ENCODE measurements at places on chromosomes 7 and 10.

DNA sequence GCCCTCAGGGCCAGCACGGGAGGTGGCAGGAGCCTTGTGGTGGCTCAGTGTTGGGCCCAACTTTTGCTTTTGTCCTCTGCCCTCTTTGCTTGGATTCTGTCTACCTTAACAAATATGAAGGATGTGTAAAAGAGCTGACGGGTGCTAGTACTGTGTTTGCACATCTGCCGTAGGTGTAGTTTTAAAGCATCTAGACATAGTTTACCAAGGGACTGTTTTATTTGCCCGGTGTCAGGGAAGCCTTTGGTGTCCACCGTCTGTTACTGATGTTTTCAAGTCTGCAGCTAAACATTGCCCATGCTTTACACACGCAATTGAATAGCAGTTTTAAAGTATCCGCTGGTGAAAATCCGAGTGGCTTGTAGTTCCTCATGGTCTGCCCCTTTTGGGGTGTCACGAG lies 87.8 kb downstream of the DYNC2I1 start:
- DNase-seq, result no peak

DNA sequence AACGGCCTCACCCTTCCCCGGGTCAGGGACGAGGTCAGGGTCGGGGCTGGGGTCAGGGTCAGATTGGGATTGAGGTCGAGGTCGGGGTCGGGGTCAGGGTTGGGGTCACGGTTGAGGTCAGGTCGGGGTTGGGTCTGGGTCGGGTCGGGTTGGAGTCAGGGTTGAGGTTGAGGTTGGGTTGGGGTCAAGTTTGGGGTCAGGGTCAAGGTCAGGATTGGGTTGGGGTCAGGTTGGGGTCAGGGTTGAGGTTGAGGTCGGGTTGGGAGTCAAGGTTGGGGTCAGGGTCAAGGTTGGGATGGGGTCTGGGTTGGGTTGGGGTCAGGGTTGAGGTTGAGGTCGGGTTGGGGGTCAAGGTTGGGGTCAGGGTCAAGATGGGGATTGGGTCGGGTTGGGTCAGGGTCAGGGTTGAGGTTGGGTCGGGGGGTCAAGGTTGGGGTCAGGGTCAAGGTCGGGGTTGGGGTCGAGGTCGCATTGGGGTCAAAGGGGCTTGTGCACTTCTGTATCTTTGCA lies 131.4 kb downstream of the VIPR2 start:
- DNase-seq, result no peak

- no peak for DNase-seq
Measured at GRCh38 chr10:1602037-1602484, 135.3 kb downstream of the ADARB2 start.

- no peak for DNase-seq
Measured at GRCh38 chr7:158453663-158454062, 134.0 kb downstream of the PTPRN2 start.

DNA sequence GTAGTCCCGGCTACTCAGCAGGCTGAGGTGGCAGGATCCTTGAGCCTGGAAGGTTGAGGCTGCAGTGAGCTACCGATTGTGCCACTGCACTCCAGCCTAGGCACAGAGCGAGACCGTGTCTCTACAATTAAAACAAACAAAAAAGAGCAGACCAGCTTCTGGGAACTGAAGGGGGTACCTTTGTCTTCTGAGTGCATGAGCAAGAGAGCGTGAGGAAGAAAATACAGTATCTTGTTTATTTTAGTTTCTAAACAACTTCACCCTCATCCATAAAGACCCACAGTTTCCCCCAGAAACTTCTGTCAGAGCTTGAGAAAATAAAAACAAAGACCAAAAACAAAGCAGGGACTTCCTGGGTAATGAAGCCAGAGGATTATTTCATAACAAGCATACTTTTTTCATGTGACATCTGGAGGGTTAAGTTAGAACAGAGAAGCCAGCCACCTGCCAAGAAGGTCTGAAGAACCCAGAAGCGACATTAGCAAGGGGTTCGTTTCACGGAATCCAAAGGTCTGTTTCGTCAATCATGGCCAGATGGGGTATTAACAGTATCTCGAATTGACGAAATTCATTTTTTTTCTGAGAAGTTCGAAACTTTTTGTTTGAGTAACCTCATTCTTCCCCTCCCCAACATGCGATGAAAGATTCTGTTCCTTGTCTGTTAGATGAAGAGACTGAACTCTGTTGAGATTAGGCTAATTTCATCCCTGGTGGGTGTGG lies 10.2 kb upstream of the IL2RA start:
- no peak for DNase-seq

GRCh38 chr7:86282014-86282682 lies 361.6 kb upstream of the GRM3 start:
- no peak for DNase-seq

DNA sequence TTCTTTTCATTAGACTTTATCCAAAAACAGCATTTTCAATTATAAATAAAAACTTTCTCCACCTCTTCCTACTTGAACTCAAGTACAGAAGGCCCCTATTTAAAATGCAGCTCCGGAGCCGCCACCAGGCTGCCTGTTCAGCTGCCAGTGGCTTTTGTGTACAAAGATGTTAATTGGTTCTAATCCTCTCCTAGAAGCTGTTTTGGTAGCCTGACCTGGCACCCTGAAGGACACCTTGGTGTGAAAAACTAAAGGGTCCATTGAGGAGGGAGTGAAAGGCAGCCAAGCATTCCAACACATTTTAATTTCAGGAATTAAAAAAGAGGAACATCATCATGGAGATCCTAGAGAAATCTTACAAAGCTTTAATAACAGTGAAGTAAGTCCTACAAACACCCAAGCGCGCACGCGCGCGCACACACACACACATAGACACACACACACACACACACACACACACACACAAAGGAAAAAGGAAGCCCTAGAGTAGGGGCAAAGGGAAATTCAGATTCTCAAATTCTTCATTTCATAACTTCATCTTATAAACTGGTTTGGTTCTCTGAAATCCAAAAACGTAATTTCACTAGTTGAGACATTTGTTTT lies 41.4 kb downstream of the VAX1 start:
- DNase-seq, result no peak

GRCh38 chr7:17292843-17293242 lies 5.6 kb upstream of the AHR start:
- no peak for DNase-seq

DNA sequence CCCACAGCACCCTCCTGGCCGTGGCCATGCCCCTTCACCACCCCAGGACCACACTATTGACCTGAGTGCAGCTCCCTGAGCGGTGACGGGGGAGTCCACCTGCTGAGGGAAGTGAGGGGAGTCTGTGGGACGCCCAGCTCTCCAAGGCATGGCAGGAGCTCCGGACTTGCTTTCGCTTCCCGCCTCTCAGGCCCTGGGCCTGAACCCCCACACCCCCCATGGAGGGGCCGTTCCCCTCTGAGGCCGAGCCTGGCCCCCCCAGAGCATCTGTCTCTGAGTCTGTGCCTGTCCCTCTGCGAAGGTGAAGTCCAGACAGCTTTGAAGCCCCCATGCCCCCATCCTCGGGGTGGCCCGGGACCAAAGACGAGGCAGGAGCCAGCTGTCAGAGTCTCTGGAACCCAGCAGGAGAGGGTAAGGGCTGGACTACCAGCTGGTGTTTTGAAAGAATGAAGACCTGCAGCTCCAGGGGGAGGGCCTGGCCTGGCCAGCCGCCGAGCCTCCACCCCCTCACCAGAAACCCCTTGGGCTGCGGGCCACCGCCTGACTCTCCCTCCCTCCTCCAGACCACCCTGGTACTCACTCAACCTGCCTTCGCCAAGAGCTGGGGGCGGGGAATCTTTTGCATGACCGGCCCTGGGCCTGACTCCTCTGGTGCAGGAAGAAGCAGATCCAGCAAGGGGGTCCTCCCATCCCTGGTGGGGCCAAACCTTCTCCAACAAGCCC lies 114.0 kb downstream of the PDGFA start:
- no peak for DNase-seq

DNA sequence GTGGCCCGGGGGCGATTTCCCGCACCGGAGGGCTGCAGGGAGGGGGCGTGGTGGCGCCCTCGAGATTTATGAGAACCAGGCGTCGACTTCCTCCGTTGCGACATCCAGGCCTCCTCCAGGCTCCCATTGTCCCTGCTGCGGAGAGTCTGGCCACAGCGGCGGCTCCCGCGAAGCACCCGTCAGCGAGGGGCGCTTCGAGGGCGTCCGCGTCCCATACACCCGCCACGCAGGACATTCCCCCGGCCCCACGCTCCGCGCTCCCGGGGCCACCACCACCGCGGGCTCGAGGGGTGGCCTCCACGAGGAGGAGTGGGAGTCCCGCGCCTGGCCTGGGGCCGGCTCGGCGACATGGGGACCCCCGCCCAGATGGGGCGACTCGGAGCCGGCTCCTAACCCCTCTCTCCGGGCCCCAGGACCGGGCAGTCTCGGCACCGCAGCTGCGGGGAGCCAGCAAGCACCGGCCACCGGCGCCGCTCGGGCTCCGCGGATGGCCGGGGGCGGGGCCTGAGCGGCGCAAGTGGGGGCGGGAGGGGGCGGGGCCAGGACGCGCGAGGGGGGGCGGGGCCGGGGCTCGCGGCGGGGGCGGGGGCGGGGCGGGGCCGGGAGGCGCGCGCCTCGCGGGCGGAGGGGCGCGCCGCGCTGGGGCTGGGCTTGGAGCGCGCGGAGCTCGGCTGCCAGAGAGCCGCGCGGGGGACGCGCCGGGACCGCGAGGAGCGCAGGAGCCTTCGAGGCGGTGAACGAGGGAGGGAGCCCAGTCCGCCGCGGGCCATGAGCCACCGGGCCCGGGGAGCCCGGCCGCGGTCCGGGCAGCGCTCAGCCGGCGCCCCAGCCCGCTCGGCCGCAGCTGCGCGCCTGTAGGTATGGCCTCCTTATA lies at the start of gene SH2B2:
TSS of gene SH2B2 (plus strand) at position 632 of the 874 bp plus-strand sequence. CDS start 13,683 bp downstream, outside the sequence.
- DNase-seq, result no peak

DNA sequence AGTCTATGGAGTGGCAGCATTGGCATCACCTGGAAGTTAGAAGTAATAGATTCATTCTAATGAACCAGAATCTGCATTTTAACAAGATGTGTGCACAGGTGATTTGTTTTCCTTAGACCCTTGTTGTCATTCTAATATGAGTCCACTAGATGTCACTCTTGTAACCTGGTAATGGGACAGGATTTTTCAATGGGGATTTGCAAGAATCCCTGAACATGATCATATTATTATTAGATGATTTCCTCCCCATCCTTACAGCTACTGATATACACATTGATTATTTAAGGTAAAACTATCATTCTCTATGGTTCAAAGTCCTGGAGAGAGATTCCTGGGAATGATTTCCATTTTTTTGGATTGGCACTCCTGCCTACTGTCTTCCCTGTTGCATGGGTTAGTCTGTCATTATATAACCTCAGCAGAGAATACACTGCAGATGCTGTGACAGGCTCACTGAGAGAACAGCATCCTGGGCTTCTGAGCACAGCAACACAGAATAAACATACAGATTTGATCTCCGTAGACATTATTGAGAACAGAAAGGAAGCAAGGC lies 194.9 kb downstream of the SUGCT start:
- peak; percentile 53 for DNase-seq

DNA sequence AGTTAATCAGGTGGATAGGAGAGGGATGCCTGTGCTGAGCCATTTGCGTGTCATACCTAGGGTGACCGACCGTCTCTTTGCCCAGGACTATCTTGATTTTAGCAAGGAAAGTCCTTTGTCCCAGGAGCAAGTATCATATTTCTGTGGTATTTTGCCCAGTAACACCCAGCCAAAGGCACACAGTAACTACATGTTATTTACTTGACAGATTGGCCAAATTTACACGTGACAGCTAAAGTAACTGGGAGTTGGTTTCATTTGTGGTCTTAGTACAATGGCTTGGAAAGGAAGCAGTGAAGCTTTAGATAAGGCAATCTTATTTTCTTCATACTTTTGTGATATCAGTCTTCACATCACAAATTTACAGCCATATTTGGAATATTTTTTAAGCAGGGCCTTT lies 142.1 kb downstream of the JCAD start:
- DNase-seq, result peak; percentile 45

- no peak for DNase-seq
Measured at GRCh38 chr10:78284381-78284780, 250.7 kb downstream of the RPS24 start.

DNA sequence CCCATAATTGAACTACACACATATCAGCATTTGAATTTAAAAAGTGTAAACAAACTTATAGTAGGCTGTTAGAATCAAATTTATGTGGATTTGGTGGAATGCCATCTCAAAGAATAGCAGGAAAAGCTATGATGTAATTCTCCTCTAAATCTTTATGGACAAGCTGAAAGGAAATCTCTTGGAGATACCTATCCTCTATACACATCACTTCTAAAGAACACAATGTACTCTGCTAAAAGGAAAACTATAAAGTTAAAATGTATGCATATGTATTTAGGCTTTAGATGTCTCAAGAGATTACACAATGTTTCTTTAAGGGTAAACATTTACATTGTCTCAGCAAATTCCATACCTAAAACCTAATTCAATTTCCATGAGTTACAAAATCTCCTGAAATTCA lies 323.3 kb downstream of the CRPPA start:
- no peak for DNase-seq

- DNase-seq, result peak; percentile 12
Measured at GRCh38 chr10:43197834-43198681, 59.8 kb downstream of the CSGALNACT2 start.

GRCh38 chr10:69839696-69840345 lies 38.1 kb downstream of the COL13A1 start:
- DNase-seq, result no peak

DNA sequence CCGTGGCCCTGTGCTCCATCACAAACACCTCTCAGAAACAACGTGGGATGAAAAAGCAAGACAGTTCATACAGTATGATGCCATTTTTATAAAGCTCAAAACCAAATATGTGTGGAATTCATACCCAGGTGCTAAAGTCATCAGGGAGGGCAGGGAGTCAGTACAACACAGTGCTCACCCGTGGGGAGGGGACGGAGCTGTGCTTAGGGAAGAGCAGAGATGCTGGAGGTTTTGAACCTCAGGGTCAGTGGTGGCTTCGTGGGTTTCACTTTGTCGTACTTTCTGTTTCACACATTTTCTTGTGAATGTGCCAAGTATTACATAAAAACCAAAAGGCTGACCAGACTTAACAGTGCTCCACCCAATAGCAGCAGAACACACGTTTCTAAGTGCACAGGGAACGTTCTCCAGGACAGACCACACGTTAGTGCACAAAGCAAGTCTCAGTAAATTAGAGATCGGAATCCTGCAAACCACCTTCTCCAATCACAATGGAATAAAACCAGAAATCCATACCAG lies 21.2 kb downstream of the ZMIZ2 start:
- DNase-seq, result no peak

GRCh38 chr10:37991655-37992054 lies 15.2 kb upstream of the ZNF25 start:
- DNase-seq, result no peak

Data from Jurkat, Clone E6-1 (cell line).